Effector memory CD8-positive, alpha-beta T cell (primary cell): ENCODE measurements at places on chromosomes 6 and 20.
A peak's percentile ranks its signal among the peaks of the same experiment; 100 is the strongest.

DNA sequence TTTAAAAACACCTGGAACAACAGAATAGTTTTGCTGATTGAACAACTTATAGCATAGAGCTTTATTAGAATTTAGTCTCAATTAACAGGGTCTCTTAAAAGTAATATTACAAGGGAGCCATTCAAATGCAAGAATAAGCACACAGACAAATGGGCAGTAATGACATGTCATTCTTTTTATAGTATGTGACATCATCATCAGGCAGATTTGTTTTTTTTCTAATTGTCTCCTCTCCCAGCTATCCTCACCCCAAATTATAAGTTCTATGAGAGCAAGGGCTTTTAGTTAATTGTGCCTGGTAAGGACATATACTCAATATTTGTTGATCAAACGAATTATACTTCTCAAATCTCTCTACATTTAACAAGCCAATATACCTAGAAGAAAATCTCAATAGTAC is 11.0 kb downstream of the PGM3 start:
- no peak overlapping the region for H3K4me3 ChIP-seq
- H3K27ac ChIP-seq, result no peak overlapping the region
- no peaks in the 10 kb centered on the region for H3K27me3 ChIP-seq
- peaks cover 14% of the 10 kb centered on the region for H3K4me1 ChIP-seq
- DNase-seq, result no peak

GRCh38 chr20:18057101-18057993 is at the start of gene OVOL2:
TSS of gene OVOL2 (minus strand) at chr20:18057916. CDS start at chr20:18057634, 282 bp downstream.
- H3K4me3 ChIP-seq, result peak within 1 kb of the TSS; percentile 53
- H3K4me1 ChIP-seq, result no peaks in the 10 kb centered on the region
- no peak for DNase-seq
- H3K27ac ChIP-seq, result no peak within 1 kb of the TSS
- H3K36me3 ChIP-seq, result no peaks in the 10 kb centered on the region

DNA sequence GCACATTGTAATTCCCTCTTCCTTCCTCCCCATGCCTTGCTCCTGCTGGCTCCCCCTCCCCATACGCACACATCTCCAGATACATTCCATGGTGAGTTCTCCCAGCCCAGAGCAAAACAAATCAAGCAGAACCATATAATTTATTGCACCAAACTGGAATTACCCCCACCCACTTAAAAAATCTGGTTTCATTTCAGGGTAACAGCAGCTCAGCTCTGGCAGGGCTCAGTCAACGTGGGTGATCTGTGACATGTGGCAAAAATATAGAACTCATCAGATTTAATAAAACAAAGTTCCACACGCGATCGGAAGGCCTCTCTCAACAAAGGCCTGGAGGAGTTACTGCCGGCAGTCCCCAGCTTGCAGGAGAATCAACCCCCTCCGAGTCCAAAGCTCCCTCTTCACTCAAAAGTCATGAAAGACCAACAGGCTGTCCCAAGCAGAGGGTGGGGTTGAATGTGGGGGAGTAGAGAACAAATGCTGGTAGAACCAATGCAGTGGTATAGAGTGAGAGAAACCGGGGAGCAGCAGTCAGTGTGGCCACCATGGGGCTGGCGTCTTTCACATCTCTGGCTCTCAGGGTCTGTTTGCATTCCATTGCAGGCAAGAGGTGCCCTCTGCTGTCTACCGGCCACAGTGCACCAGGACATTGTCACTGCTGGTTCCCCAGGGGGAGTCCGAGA is 323.3 kb upstream of the NT5E start:
- H3K4me3 ChIP-seq, result no peak overlapping the region
- no peaks in the 10 kb centered on the region for H3K36me3 ChIP-seq
- H3K27me3 ChIP-seq, result no peaks in the 10 kb centered on the region

- peaks cover 5% of the 10 kb centered on the region for H3K36me3 ChIP-seq
- H3K4me3 ChIP-seq, result peak overlapping the region; percentile 89
- peak overlapping the region; percentile 53 for H3K27ac ChIP-seq
- peak; percentile 9 for DNase-seq
- peaks cover 13% of the 10 kb centered on the region for H3K27me3 ChIP-seq
Observed at GRCh38 chr6:127514773-127515227, 4.3 kb downstream of the MTCL3 start.

GRCh38 chr6:53975941-53976615 is 135.2 kb upstream of the MLIP start:
- H3K27ac ChIP-seq, result no peak overlapping the region
- no peaks in the 10 kb centered on the region for H3K36me3 ChIP-seq
- no peak overlapping the region for H3K4me3 ChIP-seq
- H3K27me3 ChIP-seq, result peaks cover 19% of the 10 kb centered on the region

- no peak overlapping the region for H3K4me3 ChIP-seq
- H3K27me3 ChIP-seq, result peaks cover 26% of the 10 kb centered on the region
- H3K4me1 ChIP-seq, result no peaks in the 10 kb centered on the region
- no peaks in the 10 kb centered on the region for H3K36me3 ChIP-seq
Observed at GRCh38 chr20:20224806-20225205, 143.1 kb upstream of the INSM1 start.

DNA sequence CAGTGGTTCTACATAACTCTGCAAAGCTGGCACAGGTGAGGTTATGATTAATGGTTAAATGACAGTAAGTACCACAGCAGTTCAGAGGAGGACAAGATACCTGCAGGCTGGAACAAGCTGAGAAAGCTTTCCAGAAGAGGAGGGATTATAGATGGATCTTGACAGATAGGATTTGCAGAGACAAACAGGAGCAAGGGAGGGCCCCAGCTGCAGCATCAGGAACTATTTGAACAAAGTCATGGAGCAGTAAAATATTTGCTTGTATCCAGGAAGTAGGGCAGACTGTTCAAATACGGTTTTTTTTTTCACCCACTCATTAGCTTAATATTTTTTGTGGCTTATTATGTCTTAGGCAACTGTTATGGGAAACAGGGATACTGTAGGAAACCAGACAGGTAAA is 144.4 kb upstream of the MAN1A1 start:
- H3K4me1 ChIP-seq, result peaks cover 2% of the 10 kb centered on the region
- no peaks in the 10 kb centered on the region for H3K27me3 ChIP-seq
- H3K27ac ChIP-seq, result peak overlapping the region; percentile 6

DNA sequence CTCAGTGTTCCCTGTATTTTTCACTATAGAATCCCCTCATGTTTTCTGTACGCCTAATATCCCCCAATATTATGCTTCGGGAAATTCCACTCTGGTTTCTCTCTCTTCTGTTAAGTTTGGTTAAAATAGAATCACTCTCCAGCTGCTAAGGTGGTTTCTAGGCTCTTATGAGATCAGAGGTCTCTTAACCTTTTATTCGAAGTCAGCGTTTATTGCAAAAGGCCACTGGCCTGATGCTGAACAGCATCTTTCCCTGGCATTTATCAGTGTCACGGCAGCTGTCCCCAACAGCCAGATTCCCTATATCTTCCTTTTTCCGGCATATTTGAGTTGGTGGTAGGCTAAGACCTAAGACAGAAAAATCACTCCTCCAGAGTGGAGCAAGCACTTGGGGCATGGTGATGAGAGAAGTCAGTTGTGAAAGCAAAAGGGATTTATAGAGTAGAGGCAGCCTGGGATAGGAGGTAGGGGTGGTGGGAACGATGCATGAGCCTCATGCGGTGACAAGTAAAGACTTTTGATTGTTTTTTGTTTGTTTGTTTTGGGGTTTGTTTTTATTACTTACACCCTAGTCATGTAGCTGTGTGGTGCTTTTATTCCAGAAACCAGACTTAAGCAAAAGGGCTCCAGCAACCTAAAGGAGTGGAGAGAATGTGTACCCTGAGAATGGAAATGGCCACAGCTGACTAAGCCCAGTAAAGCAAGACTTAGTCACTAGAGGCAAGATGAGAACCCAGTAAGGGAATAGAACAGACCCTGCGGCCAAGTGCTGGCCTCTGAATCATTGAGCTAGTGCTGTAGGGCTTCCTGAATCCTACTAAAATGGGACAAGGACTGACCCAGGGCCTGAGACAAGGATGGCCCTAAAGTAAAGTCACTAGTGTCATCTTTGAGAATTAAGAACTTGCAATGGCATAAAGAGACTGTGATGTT is 233.0 kb upstream of the PRND start:
- no peak overlapping the region for H3K4me3 ChIP-seq
- no peak overlapping the region for H3K27ac ChIP-seq
- H3K4me1 ChIP-seq, result no peaks in the 10 kb centered on the region

- H3K4me1 ChIP-seq, result no peaks in the 10 kb centered on the region
- no peaks in the 10 kb centered on the region for H3K36me3 ChIP-seq
- no peak for DNase-seq
Observed at GRCh38 chr6:25327432-25327831, 48.3 kb downstream of the CARMIL1 start.

GRCh38 chr20:63104312-63105181 is 97.8 kb upstream of the BHLHE23 start:
- peak overlapping the region; percentile 35 for H3K27ac ChIP-seq
- H3K4me3 ChIP-seq, result peak overlapping the region; percentile 27
- no peak for DNase-seq
- peaks cover 8% of the 10 kb centered on the region for H3K4me1 ChIP-seq

DNA sequence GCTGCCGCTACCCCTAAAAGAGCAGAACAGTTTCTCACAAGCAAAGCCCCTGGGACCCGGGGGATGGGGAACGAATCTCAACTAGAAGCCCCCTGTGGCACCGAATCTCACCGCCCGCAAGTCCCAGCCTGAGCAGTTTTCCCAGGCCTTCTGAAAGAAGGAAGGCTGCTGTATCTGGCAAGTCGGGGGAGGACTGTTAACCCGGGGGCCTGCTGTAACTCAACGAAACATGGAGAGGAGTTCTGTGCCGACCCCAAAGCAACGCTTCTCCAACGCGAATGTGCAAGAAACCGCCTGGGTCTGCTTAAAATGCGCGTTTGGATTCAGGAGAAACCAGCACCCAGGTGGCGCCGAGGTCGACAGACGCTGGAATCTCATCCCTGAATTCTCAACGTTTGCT is 34.2 kb downstream of the DLL1 start:
- H3K4me1 ChIP-seq, result no peaks in the 10 kb centered on the region
- H3K4me3 ChIP-seq, result no peak overlapping the region
- no peaks in the 10 kb centered on the region for H3K36me3 ChIP-seq

DNA sequence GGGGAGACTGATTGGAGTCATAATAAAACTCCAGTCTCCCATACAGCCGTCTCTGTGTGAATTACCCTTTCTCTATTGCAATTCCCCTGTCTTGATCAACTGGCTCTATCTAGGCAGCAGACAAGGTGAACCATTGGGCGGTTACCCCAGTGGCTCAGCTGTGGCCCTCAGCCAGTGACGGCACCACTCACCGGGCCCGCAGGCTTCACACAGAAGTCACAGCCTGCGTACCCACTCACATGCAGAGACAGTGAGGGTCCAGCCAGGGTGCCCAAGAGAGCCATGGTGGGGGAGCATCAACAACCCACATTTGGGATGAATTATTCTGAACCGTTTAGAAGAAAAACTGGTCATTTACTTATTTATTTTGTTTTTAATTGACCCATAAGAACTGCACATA is 78.5 kb downstream of the WDR27 start:
- no peaks in the 10 kb centered on the region for H3K4me1 ChIP-seq
- H3K27me3 ChIP-seq, result no peaks in the 10 kb centered on the region
- H3K36me3 ChIP-seq, result no peaks in the 10 kb centered on the region
- DNase-seq, result no peak

DNA sequence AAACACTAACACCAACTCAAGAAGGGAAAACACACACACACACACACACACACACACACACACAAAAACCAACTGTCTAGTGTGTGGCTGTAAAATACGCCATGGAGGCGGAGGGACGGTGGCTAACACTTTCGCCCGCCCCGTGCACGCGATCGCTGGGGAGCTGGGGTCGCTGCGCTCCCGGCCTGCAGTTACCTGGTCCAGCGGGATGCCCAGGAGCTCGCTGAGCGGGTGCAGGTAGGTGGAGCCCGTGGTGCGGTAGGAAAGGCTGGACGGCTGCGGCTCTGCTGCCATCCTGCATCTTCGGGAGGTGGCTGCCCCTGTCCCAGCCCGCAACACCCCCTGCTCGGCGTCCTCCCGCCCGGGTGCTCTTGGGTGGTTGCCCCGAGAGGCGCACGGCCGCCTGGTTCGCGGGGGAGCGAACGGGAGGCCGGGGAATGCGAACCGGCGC is 303 bp downstream of the MBOAT1 start:
- peak overlapping the region; percentile 90 for H3K4me3 ChIP-seq
- H3K27me3 ChIP-seq, result no peaks in the 10 kb centered on the region
- peaks cover 26% of the 10 kb centered on the region for H3K4me1 ChIP-seq
- H3K36me3 ChIP-seq, result peaks cover 5% of the 10 kb centered on the region
- DNase-seq, result peak; percentile 51

- peak overlapping the region; percentile 17 for H3K27ac ChIP-seq
- peaks cover 4% of the 10 kb centered on the region for H3K36me3 ChIP-seq
- no peak for DNase-seq
- H3K4me3 ChIP-seq, result no peak overlapping the region
Observed at GRCh38 chr6:88641178-88641903, 322.1 kb downstream of the RNGTT start.

DNA sequence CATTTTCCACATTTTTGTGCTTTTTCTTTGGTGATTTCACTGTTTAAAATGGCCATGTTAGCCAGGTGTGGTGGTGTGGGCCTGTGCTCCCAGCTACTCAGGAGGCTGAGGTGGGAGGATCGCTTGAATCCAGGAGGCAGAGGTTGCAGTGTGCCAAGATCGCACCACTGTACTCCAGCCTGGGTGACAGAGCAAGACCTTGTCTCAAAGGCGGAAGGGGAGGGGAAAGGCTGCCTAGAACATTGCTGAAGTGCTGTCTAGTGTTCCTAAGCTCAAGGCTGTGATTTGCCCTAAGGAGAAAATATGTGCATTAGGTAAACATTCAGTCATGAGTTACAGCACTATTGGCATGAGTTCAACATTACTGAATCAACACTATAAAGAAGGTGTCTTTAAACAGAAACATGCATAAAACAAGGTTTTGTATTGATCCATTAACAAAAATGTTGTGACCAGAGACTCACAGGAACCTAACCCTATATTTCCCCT is 14.0 kb downstream of the ZC2HC1B start:
- H3K27me3 ChIP-seq, result no peaks in the 10 kb centered on the region
- H3K4me3 ChIP-seq, result no peak overlapping the region
- no peak overlapping the region for H3K27ac ChIP-seq
- H3K36me3 ChIP-seq, result no peaks in the 10 kb centered on the region

DNA sequence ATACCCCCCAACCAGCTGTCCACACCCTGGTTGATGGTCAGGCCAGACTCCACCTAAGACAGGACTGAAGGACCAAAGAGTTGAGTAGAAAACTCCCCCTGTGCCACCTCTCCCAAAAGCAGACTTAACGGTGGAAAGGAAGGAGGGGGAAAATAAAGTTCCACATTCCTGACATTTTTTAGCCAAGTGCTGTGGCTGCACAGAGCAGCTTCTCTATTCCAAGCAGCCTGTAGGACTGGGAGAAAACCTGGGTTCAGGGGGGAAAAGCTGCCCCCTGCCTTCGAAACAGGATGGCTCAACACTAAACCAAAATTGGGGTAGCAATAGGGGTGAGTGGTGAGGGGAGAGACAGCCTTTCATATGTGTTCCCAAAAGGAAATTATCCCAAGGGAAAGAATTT is 3.6 kb downstream of the TRAM2 start:
- H3K4me3 ChIP-seq, result peak overlapping the region; percentile 77
- peaks cover 22% of the 10 kb centered on the region for H3K36me3 ChIP-seq
- H3K4me1 ChIP-seq, result peaks cover 46% of the 10 kb centered on the region
- H3K27me3 ChIP-seq, result no peaks in the 10 kb centered on the region
- DNase-seq, result no peak
